ENCODE measurements at places on chromosomes 11 and 22. TPM values are rescaled to one million over a fixed set of nuclear protein-coding genes. Genes with fewer than 3 reads are reported as not detected.

GRCh38 chr11:114061048-114061680 is 1.7 kb downstream of the ZBTB16 start:
- no peak for DNase-seq
- peak overlapping the region; percentile 95 for H3K4me3 ChIP-seq
- H3K27ac ChIP-seq, result peak overlapping the region; percentile 90
- H3K36me3 ChIP-seq, result peaks cover 5% of the 10 kb centered on the region
- no peaks in the 10 kb centered on the region for H3K27me3 ChIP-seq

Gene PANX3
- not detected for total RNA-seq

GRCh38 chr11:102426000-102426399 is 26.6 kb downstream of the TMEM123 start:
- peaks cover 3% of the 10 kb centered on the region for H3K4me1 ChIP-seq
- no peaks in the 10 kb centered on the region for H3K27me3 ChIP-seq
- H3K4me3 ChIP-seq, result no peak overlapping the region
- no peak overlapping the region for H3K27ac ChIP-seq

Gene OR5A1
- not detected for total RNA-seq

- no peak overlapping the region for H3K27ac ChIP-seq
- H3K4me1 ChIP-seq, result no peaks in the 10 kb centered on the region
- H3K36me3 ChIP-seq, result no peaks in the 10 kb centered on the region
- DNase-seq, result no peak
Measured at GRCh38 chr11:110121204-110121603, 28.0 kb downstream of the ZC3H12C start.

GRCh38 chr11:134659882-134660281 is 247.8 kb upstream of the B3GAT1 start:
- DNase-seq, result no peak
- H3K27me3 ChIP-seq, result no peaks in the 10 kb centered on the region
- H3K4me3 ChIP-seq, result no peak overlapping the region
- no peaks in the 10 kb centered on the region for H3K36me3 ChIP-seq
- H3K27ac ChIP-seq, result no peak overlapping the region
- H3K4me1 ChIP-seq, result no peaks in the 10 kb centered on the region

DNA sequence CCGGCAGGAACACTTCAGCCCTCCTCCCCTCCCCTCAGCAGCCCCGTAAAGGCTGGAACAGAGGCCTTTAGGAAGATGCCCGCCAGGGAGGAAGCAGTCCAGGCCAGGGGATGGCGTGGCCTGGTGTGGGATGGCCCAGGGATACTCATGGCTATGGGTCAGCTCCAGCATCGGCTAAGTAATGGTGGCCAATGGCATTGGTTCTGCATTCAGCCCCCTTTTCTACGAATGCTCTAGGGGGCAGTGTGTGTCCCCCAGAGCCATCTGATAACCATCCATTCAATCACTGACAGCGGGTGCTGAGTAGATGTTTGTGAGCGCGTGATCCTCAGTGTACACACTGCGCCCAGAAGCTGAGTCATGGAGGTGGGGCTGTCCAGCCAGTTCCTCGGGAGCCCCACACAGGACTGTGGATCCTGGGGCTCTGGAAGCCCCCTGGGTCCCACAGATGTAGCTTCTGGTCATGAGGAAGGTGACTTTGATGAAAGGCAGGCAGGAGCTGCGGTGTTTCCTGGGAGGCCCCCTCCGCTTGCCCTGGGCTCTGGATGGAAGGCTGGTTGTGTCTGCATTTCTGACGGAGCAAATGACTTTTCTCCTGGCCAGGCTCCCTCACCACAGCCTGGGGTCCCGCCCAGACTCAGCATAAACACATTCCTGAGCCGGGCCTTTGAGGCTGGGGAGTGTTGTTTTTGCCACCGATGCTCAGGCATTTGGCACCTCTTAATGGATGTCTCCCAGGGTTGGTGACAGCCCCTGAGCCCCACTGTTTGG is 46.5 kb downstream of the FBLN1 start:
- no peaks in the 10 kb centered on the region for H3K27me3 ChIP-seq
- DNase-seq, result peak; percentile 88
- H3K36me3 ChIP-seq, result no peaks in the 10 kb centered on the region

Gene WNT7B
- total RNA-seq, result not detected

Gene EXPH5
- 1.8 TPM for total RNA-seq

- no peak overlapping the region for H3K4me3 ChIP-seq
- H3K27ac ChIP-seq, result no peak overlapping the region
- DNase-seq, result no peak
Measured at GRCh38 chr11:100545970-100546369, 141.1 kb upstream of the ARHGAP42 start.

Gene MOGAT2
- total RNA-seq, result not detected

GRCh38 chr11:70587075-70587389 is 188.7 kb downstream of the CTTN start:
- no peak overlapping the region for H3K4me3 ChIP-seq
- H3K4me1 ChIP-seq, result no peaks in the 10 kb centered on the region
- no peak for DNase-seq
- no peaks in the 10 kb centered on the region for H3K36me3 ChIP-seq

Gene DGCR6
- total RNA-seq, result 1.7 TPM

Gene RRP8
- total RNA-seq, result 18.8 TPM

Gene C11orf91
- total RNA-seq, result not detected

- no peaks in the 10 kb centered on the region for H3K4me1 ChIP-seq
- peak; percentile 78 for DNase-seq
- H3K27ac ChIP-seq, result no peak overlapping the region
- H3K36me3 ChIP-seq, result no peaks in the 10 kb centered on the region
Measured at GRCh38 chr11:1889224-1889930, 2.3 kb downstream of the PRR33 start.

Gene OR8B4
- total RNA-seq, result not detected

Gene ARHGAP20
- total RNA-seq, result 3.5 TPM

DNA sequence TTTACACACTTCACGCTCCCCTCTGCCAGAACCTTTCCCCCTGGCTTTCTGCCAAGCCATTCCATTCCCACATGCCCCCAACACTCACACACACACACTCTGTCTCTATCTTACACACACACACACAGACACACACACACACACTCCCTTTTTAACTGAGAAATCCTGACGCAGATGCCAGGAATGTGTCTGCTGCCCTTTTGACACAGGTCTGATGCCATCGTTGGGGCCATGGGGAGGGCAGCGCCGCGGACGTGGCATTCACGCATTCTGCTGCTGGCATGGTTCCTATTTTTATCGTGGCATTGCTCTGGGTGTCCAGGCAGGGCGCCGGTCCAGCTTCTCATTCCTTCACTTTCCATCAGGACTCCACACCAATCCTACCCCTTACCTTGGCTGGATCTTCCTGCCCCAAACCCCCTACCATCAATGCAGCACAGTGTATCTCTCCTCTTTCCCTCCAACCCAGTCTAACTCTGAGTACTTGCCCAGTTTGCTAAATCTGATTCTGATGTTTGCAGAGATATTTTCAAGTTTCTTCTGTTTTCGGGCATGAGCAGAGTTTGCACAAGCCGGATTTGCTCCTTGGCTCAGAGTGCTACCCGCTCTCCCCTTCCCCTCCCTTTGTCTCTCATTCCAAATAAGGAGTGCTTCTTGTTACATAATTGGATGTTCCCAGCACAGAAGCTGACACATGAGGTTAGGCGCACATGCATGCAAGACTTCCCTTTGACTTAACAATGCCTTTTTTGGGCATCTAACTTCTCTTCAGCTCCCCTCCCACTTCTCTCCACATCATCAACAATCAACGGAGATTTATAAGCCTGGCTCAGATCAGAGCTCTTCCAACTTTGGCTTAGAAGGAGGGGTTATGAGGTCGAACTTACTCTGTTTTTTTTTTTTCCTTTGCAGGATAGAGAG is 18.8 kb downstream of the SNX19 start:
- peak; percentile 94 for DNase-seq
- H3K36me3 ChIP-seq, result peaks cover 4% of the 10 kb centered on the region
- peak overlapping the region; percentile 97 for H3K27ac ChIP-seq
- no peak overlapping the region for H3K4me3 ChIP-seq
- H3K4me1 ChIP-seq, result no peaks in the 10 kb centered on the region

GRCh38 chr11:15627560-15627959 is 512.8 kb downstream of the INSC start:
- H3K27ac ChIP-seq, result no peak overlapping the region
- no peaks in the 10 kb centered on the region for H3K27me3 ChIP-seq
- DNase-seq, result no peak
- H3K4me1 ChIP-seq, result no peaks in the 10 kb centered on the region
- H3K4me3 ChIP-seq, result no peak overlapping the region

- no peaks in the 10 kb centered on the region for H3K4me1 ChIP-seq
- no peak overlapping the region for H3K4me3 ChIP-seq
- DNase-seq, result no peak
- H3K27ac ChIP-seq, result no peak overlapping the region
- no peaks in the 10 kb centered on the region for H3K36me3 ChIP-seq
Measured at GRCh38 chr11:115505175-115505574, 960 bp upstream of the CADM1 start.

DNA sequence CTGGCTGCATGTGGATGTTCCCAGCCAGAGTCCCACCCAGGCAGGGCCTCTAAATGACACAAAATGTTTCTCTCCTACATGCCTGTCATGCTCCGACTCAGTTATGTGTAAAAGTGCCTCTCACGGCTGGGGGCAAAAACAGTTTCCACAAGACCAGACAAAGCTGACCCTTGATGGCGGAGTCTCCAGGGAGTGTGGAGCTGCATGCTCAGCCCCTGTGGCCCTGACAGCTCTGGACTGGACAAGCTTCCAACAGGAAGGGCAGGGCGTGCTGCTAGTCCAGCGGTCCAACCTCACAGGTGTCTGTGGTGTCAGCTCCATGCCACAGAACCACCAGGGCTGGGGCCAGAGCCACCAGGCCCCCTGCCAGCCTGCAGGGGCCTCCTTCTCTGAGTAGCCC is 149.6 kb downstream of the CRYBB2 start:
- no peak overlapping the region for H3K27ac ChIP-seq
- DNase-seq, result no peak
- no peak overlapping the region for H3K4me3 ChIP-seq
- H3K36me3 ChIP-seq, result no peaks in the 10 kb centered on the region
- no peaks in the 10 kb centered on the region for H3K27me3 ChIP-seq

- no peaks in the 10 kb centered on the region for H3K27me3 ChIP-seq
- DNase-seq, result no peak
- no peaks in the 10 kb centered on the region for H3K4me1 ChIP-seq
- no peak overlapping the region for H3K4me3 ChIP-seq
- no peak overlapping the region for H3K27ac ChIP-seq
Measured at GRCh38 chr22:17334059-17334458, 35.2 kb upstream of the CECR2 start.

DNA sequence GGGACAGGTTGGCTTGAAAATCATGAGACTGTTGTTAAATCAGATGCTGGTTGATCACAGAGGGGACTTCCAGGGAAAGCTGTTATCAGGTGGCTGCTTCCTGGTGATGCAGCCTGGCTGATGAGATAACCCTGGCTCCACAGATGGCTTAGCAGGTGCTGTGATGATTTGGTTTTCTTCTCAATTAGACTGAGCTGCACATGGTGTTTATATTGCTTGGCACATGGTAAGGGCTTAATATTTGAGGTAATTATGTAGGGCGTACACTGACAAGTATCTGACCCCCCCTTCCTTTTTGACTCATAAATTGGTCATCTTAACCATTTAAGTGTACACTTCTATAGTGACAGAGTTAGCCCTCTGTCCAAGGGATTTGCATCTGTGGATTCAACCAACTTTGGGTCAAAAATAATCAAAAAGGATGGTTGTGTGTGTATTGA is 7.0 kb downstream of the RPS3 start:
- peaks cover 17% of the 10 kb centered on the region for H3K36me3 ChIP-seq
- H3K4me1 ChIP-seq, result no peaks in the 10 kb centered on the region
- no peak overlapping the region for H3K4me3 ChIP-seq

- DNase-seq, result no peak
- H3K27me3 ChIP-seq, result no peaks in the 10 kb centered on the region
- H3K4me3 ChIP-seq, result no peak overlapping the region
Measured at GRCh38 chr22:46115388-46115678, 35.0 kb upstream of the PPARA start.

Gene SMC1B
- not detected for total RNA-seq

Gene CYP2D6
- 1.0 TPM for total RNA-seq

Gene PDE3B
- 12.3 TPM for total RNA-seq

Gene KBTBD3
- 9.9 TPM for total RNA-seq

DNA sequence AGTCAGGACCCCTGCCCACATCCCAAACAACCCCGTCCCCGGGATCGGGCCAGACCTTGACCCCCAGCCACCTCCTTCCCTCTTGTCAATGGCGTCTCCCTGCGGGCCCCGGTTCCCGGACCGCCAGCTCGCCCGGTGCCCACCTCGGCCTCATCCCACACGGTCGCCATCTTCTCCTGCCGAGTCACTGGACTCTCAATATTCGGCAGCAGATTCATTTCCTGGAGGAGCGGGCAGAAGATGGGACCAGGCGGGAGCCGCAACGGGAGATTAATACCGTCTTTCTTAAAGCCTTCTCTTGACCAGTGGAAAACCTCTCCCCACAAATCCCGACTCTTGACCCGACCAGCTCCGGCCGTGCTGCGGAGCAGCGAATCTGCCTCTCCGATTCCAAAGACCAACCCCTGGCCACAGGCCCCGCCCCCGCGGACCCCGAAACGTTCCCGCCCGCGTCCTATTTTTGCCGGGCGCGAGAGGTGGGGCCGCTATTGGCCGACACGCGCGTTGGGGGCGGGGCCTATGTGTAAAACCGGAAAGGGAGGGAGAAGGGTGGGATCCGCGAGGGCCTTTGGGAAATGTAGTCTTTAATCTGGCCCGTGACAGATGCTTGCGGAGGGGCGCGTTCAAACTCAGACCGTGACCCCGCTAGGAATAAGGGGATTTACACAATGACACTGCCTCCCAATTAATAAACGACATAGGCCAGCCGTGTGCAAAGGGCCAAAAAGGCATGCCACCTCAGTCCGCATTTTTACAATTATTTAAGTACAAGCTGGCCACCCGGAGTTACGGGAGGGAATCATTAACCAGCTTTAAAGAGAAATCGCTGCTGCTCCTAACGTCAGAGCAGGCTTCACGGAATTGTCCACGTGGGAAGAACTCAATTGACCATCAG is at the start of gene PSMC3:
Gene PSMC3, minus strand, starts transcription at position 378 of the 895 bp plus-strand sequence. Its CDS starts 160 bp downstream, at position 218.
- DNase-seq, result peak; percentile 100
- H3K27me3 ChIP-seq, result no peaks in the 10 kb centered on the region
- peak within 1 kb of the TSS; percentile 94 for H3K4me3 ChIP-seq

Gene MS4A15
- not detected for total RNA-seq

Gene NCF4
- total RNA-seq, result 42.4 TPM

DNA sequence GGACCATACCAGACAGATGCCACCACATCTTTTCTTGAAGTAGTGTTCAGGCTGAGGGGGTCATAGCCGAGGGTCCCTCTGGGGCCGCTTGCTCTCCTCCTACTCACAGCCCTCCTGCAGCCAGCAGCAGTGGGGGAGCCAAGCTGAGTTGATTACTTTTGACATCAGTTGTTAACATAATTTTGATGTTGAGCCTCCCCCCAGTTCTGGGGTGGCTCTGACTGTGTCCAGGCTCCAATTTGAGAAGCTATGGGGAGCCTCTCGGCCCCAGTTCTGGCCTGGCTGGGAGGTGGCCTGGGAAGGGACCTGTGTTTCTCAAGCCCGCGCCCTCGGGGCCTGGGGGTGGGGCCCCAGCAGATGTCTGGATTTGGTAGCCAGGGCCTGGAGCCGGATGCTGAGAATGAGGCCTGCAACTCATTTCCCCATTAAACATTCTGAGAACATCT is 47.9 kb downstream of the KCNQ1OT1 start:
- no peaks in the 10 kb centered on the region for H3K36me3 ChIP-seq
- H3K27me3 ChIP-seq, result no peaks in the 10 kb centered on the region
- H3K27ac ChIP-seq, result no peak overlapping the region
- no peak overlapping the region for H3K4me3 ChIP-seq
- H3K4me1 ChIP-seq, result no peaks in the 10 kb centered on the region

- H3K4me3 ChIP-seq, result no peak overlapping the region
- no peak for DNase-seq
- H3K4me1 ChIP-seq, result no peaks in the 10 kb centered on the region
- H3K27me3 ChIP-seq, result no peaks in the 10 kb centered on the region
Measured at GRCh38 chr11:124190298-124191139, 7.4 kb downstream of the OR10D3 start.

Measured in aorta (tissue), 5 donors.